Cortex of kidney (tissue), 1 donor: ENCODE measurements at places on chromosomes 4 and X.

GRCh38 chr4:2419814-2420213 is 1.1 kb downstream of the CFAP99 start:
- DNase-seq: no peak

DNA sequence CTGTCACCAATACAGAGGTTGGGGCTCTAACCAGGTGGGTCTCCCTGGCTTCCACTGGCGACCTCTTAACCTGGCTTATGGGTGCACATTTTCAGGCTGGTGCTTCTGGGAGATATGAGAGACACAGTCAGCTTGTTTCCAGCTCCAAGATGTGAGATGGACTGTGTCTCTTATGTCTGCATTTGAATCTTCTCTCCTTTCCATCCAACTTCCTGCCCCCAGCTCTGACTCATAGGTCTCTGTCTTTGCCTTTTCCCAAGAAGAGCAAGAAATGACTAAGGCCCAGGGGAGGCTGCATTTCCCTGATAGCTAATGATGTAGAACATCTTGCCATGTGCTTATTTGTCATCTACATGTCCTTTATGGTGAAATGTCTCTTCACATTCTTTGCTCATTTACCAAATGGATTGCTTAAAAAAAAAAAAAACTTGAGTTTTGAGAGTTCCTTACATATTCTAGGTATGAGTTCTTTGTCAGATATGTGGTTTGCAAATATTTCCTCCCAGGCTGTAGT is 3.2 kb upstream of the UXT start:
- DNase-seq: no peak

GRCh38 chrX:45240301-45240700 is 39.6 kb upstream of the DIPK2B start:
- no peak for DNase-seq

DNA sequence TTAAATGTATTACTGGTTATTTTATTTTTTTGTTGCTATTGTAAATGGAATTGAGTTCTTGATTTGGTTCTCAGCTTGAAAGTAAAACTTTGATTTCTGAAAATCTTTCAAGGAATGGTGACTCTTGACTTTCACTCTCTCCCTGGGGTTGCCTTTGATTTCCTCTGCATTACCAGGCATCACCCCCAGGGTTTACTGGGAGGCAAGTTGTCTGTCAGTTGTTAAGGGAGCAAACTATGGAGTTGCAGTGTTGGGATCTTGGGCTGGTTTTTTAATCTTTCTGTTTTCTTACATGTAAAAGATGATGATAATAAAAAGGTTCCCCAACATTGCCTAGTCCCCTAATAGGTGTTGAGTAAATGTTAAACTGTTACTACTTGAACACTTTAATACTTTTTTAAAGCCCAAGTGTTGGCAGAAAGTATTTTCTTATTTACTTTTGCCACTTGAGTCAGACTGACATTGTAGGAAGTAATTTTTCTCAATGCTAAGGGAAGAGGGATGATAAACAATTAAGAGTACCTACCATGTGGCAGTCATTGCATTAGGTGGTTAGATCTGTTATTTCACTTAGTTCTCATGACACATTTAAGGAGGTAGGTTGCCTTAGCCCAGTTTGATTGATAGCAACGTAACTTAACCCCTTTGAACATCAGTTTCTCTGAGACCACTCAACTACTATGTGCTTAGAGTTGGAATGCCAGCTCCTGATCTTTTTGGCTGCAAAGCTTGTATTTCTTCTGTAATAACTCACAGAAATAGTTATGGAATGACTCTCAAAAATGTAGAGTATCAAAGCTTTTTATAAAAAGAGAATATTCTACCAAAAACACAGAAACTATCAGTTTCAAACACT is 67.1 kb downstream of the DCLK2 start:
- no peak for DNase-seq

- DNase-seq: no peak
Measured at GRCh38 chrX:109843963-109844751, 111.1 kb upstream of the ACSL4 start.

DNA sequence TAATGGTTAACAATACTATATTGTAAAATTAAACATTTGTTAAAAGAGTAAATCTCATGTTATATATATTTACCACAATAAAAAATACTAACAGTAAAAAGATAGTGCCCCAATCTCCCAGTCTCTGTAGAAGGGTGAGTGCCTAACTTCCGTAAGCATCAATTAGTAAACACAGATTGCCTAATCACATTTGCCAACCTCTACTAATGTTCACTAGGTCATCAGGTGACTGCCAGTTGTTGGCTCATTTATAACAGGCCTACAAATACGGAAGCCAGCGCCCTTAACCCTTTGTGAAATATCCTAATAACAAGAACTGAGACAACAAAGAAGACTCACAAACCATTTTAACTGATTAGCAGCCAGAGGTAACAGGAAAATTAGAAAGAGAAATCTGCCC is 345.1 kb downstream of the INPP4B start:
- no peak for DNase-seq

- no peak for DNase-seq
Measured at GRCh38 chrX:139892512-139892911, 40.3 kb downstream of the ATP11C start.

GRCh38 chrX:25596921-25597320 is 541.2 kb upstream of the MAGEB18 start:
- no peak for DNase-seq
